ENCODE measurements at places on chromosomes 3 and 15.

DNA sequence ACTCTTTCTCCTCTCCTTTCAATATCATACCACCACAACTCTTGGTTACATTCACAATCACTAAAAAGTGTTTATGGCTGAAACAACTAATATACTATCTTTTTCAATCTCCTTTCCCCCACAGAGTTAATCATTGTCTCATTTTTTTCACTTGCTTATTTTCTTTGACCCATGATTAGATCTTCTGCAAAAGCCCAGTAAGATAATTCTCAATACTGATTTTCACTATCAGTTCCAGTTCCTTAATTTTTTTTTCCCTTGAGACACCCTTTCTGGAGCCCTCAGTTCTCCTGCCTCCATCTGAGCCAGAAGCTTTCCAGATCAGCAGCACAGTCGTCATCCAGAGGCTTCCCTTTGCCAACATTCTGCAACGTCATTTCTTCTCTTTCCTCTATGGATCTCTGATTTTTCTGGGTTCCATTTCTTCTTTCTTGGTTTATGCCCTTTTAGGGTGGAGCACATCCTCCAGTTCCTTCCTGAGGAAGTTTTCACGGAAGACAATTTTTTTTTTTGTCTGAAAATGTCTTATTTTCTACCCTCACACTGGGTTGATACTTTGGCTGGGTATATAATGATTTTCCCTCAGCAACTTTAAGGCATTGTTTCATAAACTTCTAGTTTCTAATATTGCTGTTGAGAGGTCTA is 88.7 kb upstream of the C15orf39 start:
- DNase-seq, result no peak

DNA sequence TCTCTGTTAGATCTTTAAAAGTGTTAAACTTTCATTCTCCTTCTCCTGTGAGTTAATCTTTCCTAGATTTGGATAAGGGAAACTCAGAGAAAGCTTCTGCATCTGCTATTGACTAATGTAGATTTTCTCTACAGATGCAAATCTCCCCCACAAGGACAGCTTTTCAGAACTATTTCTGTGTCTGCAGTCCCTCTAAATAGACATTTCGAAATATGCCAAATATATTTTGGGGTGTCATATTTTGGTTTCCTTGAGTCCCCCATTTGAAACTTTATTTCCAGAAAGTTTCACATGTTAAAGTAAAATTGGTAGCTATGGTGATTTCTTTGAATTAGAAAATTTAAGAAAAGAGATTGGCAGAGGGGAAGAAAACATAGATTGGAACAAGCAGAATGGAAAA is 852.3 kb upstream of the ALCAM start:
- no peak for DNase-seq

DNA sequence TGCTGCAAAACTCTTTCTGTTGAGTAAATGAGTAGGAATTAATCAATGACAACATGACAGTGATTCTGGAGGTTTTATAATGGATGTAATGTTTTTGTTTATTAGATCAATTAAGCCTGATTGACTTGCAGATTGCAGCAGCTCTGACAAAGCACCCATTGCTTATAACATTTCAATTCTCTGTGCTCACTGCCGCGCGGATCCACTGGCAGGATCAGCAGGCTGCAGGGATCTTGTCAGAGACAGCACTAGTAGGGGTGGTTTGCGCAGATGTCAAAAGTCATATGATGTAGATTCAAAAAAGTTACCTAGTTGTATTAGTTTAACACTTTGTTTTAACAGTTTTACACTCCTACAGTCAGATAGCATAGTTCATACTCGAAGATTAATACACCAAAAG is 93.4 kb downstream of the MBNL1 start:
- no peak for DNase-seq

GRCh38 chr15:79736435-79737000 is 160.3 kb downstream of the MTHFS start:
- no peak for DNase-seq

GRCh38 chr3:142945023-142945422 is 18.5 kb downstream of the PAQR9 start:
- no peak for DNase-seq

- no peak for DNase-seq
Measured at GRCh38 chr3:17581421-17582080, 160.9 kb downstream of the TBC1D5 start.

DNA sequence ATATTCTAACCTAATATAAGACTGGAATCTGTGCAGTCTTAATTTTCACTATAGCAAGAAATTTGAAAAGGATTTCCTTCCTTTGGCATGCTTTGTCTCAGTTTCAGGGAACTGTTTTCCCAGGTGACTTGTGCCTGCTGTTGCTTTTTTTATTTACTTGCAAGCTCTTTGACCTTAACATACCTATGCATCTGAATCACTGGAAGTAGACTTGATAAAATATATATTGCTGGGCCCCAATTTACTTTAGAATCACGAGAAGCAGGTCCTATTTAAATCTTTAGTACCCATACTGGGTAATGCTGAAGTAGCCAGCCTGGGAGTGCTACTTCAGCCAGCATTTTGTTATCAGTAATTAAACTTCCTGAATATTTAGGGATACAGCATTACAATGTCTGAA is 257.9 kb upstream of the ALCAM start:
- no peak for DNase-seq

DNA sequence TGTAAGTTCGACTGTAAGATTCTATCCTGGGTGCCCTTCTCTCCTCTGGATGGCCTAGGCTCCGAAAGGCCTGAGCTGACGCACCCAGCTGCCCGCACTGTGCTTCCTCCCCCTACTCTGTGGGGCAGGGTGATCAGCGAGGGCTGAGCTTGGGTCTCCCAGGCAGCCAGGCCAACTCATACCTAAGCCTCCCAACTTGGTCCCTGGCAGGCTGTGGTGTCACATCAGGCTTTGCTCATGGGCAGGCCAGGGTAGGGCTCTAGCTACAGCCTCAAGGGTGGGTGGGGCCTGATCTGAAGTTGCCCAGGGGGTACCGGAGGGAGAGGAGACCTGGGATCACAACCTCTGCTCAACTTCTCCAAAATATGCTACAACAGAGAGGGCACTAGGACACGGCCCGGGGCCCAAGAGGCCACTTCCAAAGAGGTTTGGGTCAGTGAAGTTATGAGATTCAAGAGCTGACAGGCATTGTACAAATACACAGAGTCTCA is 123.1 kb downstream of the ADCY5 start:
- no peak for DNase-seq

- no peak for DNase-seq
Measured at GRCh38 chr15:66943456-66944095, 121.8 kb upstream of the SMAD3 start.

DNA sequence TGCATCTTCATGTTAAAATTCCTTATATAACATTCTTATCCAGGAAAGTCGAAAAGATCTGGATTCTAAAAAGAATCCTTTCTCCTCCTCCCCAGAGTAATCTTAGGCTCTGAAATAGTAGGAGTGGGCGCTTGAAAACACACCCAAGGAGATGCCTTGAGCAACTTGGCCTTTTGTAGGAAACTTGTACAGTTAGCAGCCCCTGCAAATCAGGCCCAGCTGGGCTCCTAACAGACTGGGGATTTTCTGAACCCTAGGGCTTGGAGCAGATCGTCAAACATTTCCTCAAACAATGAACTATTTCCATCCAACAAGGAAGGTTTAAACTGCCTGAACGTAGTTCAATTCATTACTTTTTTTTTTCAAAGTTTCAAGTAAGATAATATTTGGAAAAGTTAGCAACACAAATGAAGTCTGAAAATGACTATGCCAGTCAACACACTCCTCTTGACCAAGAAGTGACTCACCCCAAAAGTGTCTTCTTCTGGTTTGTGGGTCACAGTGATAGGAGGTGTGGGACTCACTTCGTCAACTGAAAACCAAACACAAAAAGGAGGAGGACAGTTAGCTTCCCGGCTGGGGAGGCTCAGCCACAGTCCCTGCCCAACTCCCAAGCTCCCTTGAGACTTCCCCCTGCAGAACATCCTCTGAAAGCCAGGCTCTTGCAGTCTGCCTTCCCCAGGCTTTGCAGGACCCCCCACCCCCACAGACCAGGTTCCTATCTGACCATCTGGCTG is 129.7 kb downstream of the NTRK3 start:
- no peak for DNase-seq

- DNase-seq, result peak; percentile 16
Measured at GRCh38 chr3:39101022-39101689, 6.3 kb downstream of the GORASP1 start.

- no peak for DNase-seq
Measured at GRCh38 chr3:31918179-31919150, 62.6 kb downstream of the OSBPL10 start.

GRCh38 chr3:94626573-94626972 is 563.7 kb downstream of the NSUN3 start:
- DNase-seq, result no peak

- DNase-seq, result no peak
Measured at GRCh38 chr3:153462545-153462944, 300.5 kb downstream of the RAP2B start.

DNA sequence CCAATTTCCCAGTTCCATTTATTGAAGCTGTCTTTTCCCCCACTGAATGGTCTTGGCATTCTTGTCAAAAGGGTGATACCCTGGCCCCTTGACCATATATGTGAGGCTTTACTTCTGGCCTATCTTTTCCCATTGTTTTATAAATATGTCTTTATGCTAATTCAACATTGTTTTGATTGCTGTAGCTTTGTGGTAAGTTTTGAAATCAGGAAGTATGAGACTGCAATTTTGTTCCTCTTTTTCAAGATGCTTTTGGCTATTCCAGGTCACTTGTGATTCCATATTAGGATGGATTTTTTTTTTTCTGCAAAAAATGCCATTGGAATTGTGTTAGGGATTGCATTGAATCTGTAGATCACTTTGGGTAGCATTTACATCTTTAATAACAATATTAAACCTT is 141.2 kb upstream of the MANF start:
- DNase-seq, result no peak

DNA sequence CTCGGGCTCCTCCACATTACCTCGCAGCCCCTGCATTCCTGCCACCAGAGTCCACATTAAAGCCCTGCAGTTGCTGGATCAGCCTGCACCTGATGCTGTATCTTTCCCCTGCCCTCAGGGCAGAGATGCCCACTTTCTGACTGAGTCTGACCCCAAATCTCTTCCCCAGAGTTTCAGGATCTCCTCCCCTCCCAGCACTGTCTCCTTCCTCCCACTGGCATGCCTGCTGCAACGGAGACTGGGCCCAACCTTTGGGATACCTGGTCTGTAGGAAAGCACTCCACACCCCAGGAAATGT is 20.6 kb upstream of the GP9 start:
- DNase-seq, result no peak

DNA sequence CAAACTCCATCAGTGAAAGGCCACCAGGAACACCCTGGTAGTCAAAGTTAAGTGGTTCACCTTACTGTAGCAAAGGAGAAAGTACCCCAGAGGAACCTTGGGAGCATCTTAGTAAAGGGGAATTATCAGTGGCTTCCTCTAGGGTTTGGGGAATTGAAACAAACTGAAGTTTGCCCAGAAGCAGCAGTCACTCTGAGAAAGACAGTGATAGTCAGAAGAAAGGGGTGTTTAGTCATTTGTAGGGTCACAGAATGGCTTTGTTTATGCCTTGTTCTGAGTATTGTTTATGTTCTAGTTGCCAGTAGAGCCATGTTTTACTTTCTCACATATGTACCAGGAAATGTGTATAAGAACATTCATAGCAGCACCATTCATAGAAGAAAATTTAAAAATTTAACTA is 93.8 kb downstream of the FHIT start:
- DNase-seq, result no peak

GRCh38 chr3:127667119-127667681 is 5.6 kb upstream of the ABTB1 start:
- DNase-seq, result no peak

GRCh38 chr3:129576514-129577352 is 29.7 kb downstream of the PLXND1 start:
- peak; percentile 32 for DNase-seq

DNA sequence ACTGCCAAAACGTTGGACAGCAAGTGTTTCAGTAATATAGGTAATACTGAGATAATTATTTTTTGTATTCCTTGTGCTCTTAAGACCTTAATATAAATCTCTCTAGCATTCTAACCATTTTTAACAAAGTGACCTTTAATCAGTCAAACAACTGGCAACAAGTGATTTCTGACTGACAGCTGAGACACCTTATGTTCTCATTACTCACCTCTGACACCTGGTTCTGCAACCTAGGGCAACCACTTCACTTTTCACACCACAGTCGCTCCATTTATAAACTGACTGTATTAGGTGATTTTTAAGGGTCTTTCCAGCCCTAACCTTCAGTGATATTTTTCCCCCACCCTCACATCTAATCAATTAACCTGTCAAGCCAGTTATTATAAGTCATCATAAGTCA is 60.4 kb upstream of the C15orf61 start:
- no peak for DNase-seq

- no peak for DNase-seq
Measured at GRCh38 chr15:81052046-81052445, 51.3 kb downstream of the TLNRD1 start.

DNA sequence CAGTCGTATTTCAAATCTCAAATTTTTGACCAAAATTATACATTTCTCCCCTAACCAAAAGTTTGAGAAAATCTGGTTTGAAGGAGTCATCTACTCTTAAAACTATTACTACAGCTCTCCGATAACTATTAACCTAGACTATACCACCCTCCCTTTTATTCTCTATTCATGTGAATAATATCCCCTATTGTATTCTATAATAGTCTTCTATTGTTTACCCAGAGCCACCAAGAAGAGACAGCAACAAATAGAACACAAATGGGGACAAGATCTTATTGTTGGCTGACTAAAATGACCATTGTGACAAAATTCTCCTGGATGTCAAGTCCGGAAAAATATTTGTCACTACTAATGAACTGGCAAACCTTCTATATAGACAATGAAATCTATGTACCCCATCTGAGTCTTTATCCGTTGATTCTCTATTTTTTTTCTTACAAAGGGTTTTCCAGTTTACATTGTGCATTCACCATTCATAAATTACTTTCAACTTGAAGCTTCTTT is 618.0 kb downstream of the CADM2 start:
- DNase-seq, result no peak

DNA sequence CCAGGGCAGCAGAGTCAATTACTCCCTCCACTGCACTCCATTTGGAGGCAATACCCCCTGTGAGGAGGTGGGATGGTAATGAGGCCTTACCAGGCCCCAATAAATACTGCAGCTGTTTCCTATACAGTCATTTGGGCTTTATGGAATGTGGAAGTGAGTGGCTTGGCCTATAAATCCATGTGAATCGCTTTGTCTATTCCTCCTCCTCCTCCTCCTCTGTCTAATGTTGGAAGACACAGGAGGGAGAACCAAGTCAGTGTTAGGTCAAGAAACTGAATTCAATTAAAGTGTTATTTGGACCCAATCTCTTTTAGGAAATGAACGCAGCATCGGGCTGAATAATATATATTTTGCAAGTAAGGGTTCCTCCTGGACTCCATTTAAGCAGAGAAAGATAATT is 17.3 kb upstream of the SRGAP3 start:
- no peak for DNase-seq

Data from stimulated activated CD8-positive, alpha-beta memory T cell treated with anti-CD3 and anti-CD28 coated beads, Interleukin-4, amount 100 ng/mL, for 1 hour (primary cell).